ENCODE measurements at places on chromosomes 11 and 22.

- no peak for DNase-seq
Observed at GRCh38 chr11:121037016-121037415, 13.1 kb downstream of the TBCEL start.

GRCh38 chr22:24594569-24595120 lies 1.8 kb upstream of the LRRC75B start:
- DNase-seq: no peak

DNA sequence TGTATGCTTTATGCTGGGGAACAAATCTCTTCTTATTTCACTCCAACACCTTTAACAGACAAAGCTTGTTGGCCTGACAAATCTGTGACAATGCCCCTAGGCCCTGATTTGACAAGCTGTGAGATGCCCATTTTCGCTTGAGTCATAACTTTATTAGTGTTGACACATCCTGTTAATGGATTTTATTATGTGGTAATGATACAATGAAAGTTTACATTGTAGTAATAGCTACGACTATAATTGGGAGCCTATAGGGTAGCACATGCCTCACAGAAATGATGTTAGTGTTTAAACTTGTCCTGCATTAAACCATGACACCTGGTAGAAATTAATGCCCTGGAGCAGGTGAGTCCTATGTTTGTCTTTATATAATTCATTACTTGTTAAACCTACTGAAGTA lies 3.3 kb upstream of the MMP10 start:
- no peak for DNase-seq

GRCh38 chr11:128503245-128503991 lies 83.9 kb downstream of the ETS1 start:
- no peak for DNase-seq

DNA sequence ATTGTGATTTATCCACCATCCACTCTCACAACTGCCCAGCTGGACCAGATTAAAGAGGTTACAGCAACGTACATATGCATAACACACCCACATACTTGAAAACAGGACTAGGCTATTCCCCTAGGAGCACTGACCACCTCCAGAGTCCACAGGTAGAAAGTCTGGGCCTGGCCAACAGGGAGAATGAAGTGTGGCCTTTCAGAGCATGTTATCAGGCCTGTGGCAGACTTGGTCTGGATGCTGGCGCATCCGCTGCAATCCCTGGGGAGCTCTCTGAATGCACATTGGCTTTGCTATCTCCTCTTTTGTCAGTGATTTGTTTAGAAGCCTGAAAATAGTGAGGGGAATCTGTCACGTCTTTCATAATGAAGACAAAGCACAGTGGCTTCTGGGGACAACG lies 86.7 kb downstream of the C11orf58 start:
- DNase-seq: no peak

- no peak for DNase-seq
Observed at GRCh38 chr11:78344094-78344493, 73.5 kb downstream of the GAB2 start.

GRCh38 chr11:20844630-20845029 lies 175.2 kb downstream of the NELL1 start:
- DNase-seq: no peak

DNA sequence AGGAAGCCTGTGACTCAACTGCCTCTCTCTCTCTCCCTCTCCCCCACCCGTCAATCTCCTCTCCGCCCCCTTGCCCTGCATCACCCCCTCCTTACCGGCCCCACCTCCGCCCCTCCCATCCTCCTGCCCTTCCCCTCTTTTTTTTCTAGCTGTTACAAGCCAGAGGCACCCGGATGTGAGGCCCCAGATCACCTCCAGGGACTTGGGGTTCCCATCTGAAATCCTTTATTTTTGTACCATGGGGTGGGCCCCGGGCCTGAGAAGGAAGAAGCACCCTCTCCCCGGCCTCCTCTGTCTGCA lies 10.8 kb downstream of the KCTD17 start:
- no peak for DNase-seq

GRCh38 chr11:94186342-94187203 lies 57.9 kb downstream of the PANX1 start:
- no peak for DNase-seq

DNA sequence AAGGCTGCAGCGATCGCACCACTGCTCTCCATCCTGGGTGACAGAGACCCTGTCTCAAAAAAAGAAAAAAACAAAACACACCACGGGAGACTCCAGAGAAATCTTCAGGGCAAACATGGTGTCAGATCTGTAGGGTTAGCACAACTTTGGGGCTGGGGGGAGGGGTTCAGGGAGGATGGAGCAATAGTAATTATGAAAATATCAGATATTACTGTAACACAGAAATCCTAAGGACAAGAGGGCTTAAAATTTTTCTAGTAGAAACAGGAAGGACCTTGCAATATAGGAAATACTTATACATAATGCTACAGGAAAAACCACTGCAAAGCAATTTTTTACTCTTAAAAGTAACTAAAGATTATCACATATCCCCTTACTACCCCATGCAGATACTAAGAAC lies 13.8 kb downstream of the EIF4ENIF1 start:
- no peak for DNase-seq

All from AG08396 (cell line).